ENCODE measurements at places on chromosomes 3 and 15.

DNA sequence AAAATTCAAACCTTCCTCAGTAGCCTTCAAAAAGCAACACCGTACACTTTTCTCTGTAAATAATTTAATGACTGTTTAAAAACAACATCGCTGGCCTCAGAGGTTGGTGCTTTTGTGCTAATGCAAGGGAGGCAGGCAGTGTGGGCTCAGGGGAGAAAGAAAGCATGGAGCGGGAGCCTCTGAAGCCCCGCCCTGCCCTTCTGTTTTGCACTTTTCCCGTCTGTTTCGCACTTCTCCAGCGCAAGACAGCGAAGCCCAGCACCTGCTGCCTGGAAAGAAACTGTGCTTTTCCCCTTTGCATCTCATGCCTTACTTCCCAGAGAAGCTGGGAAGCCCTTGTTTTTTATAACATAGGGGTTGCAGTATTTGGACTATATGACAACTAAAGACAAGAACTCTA, 23.1 kb downstream of the TRPM1 start:
- DNase-seq = no peak

GRCh38 chr3:47227678-47228077, 54.9 kb downstream of the KIF9 start:
- no peak for DNase-seq

- DNase-seq = no peak
Measured at GRCh38 chr3:70647094-70647493, 334.7 kb upstream of the MDFIC2 start.

DNA sequence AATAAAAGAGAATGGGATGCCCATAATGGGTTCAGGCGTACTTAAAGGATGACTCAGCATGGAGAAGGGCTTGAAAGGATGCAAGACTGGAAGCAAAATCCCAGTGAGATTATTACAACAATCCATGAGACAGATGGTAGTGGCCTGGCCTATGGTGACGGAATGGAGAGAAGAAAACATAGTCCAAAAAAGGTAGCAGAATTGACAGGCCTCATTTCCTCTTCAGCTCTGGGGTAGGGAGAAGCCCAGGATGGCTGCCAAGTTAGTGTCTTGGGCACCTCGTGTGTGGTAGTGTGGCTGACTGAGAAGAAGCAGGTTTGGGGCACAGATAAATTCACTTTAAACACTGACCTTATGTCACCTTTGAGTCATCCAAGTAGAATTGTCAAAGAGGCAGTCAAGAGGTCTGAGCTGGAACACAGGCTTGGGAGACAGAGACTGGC, 18.1 kb downstream of the MB21D2 start:
- DNase-seq = peak; percentile 37

- DNase-seq = no peak
Measured at GRCh38 chr3:172751175-172751704, 714 bp downstream of the ECT2 start.

DNA sequence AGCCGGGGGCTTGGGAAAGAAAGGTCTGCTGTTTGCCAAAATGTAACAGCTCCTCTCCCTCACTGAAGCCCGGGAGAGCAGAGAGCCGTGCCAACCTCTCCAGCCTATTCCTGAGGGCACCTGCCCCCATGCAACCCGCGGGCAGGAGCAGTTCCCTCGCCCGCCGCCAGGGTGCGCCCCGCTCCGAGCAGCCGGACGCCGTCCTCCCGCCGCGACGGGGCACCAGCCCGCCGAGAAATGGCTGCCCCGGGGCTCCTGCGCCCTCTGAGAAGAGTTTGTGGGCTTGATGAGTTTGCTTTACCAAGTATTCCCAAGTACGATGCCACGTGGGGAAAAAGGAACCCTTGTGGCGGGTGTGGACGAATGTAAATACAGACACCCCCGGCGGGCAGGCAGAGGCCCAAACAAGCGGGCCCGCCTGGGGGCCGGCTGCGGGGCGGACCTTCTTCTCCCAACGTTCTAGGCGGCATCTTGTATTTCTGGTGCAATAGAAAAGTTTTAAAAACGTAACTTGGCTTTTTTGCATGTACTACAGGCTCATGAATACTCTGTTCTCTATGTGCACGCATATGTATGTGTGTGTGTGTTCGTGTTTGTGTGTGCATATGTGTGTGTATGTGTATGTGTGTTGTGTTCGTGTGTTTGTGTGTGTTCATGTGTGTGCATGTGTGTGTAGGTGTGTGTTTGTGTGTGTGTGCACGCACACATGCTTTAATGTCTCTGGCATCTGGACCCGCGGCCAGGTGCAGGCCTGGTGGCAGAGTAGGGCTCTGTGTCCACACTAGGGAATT, 162.9 kb downstream of the CHSY1 start:
- DNase-seq = peak; percentile 84

- DNase-seq = peak; percentile 36
Measured at GRCh38 chr3:143084856-143085731, 34.5 kb upstream of the CHST2 start.

DNA sequence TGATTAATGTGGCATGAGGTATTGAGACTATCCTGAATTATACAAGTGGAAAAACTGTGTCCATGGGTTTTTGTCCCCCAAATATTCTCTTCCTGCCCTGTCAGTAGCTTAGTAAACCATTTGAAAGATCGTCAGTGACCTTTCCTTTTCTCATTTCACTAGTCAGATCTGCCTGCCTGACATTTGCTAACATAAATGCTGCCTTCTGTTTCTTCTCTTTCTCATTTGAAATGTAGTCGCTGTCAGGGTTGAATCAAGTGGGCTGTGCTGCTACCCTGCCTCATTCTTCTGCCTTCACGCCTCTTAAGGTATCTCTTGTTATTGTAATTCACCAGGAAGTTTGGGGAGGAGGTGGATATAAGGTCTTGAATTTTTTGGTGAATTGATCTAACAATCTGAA, 67.5 kb downstream of the LRCH3 start:
- DNase-seq = no peak

DNA sequence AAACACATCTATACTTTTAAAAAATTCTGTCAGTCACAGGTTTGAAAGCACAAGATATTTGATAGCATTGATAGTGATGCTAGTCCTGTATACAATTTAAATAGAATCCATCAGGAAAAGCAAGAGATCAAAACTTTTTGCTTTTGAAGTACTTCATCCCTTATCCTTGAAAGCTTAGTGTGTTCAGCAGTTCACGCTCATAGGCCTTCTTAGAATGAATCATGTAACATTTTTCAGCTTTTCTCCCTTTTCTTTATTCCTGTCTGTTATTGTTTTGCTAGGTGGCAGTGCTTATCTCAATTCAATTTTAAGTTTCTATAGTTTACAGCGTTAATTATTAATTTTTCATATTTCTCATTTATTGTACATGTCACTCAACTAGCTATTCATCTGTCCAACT, 69.1 kb downstream of the FGF7 start:
- DNase-seq = no peak

GRCh38 chr3:90055666-90056065, 948.2 kb downstream of the EPHA3 start:
- no peak for DNase-seq

DNA sequence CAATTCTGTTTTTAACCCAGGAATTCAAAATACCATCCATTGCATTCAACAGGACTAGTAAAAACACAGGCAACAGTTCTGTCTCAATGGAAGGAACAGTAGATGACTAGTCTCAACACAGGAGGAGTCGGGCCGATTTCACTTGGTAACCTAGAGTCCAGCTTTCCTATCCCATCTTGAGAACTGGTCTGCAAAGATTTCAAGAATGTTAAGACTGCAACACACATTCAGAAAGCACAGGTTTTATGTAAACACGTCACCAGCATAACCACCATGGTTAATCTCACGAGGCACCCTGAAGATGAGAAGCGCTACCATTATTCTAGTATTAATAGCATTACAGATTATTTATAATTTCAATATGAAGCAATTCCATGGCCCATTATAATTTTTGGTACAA, 22.0 kb downstream of the UQCC5 start:
- no peak for DNase-seq

- DNase-seq = no peak
Measured at GRCh38 chr3:153462545-153462944, 300.5 kb downstream of the RAP2B start.

DNA sequence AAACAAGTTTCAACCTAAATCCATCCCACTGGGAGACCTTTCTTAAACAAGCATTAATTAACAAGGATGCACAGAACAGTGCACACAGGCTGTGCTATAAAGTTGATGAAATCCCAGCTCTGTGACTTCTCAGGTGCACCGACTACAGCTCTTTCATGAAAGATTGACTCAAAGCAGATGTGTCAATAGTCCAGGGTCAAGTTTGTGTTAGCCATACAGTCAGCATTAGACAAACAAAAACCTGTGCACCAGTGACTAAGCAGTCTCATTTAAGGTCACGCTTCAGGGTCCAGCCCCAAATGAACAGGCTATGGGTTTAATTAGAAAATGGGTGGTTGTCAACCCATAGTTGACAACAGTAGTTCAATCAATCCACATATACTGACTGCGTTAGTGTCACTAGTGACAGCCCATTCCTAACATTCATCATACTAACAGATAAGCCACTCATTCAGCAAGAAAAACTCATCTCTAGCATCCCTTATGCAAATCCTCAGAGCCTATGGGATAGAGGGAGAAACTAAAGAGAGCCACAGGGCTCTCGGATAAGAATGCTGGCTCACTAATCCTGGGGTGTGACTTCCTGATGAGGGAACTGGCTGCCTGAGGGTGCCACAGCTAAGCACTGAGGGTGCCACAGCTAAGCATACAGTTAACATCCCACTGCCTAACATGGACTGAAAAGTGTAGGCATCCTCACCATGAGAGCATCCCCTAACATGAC, 84.1 kb downstream of the WNT5A start:
- DNase-seq = no peak

GRCh38 chr3:76820481-76820880, 219.4 kb upstream of the ROBO2 start:
- DNase-seq = no peak

- no peak for DNase-seq
Measured at GRCh38 chr3:43506644-43507043, 115.2 kb downstream of the ANO10 start.

DNA sequence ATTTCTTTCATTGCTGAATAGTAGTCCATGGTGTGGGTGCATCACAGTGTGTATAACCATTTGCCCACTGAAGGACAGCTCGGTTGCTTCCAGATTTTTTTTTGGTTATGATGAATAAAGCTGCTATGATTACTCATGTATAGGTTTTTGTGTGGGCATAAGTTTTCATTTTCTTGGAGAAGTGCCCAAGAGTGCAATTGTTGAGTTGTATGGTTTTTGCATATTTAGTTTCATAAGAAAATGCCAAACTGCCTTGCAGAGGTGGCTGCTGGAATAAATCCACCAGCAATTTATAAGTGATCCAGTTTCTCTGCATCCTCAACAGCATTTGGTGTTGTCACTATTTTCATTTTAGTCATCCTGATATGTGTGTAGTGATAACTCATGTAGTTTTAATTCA, 8.4 kb upstream of the SPESP1 start:
- no peak for DNase-seq

DNA sequence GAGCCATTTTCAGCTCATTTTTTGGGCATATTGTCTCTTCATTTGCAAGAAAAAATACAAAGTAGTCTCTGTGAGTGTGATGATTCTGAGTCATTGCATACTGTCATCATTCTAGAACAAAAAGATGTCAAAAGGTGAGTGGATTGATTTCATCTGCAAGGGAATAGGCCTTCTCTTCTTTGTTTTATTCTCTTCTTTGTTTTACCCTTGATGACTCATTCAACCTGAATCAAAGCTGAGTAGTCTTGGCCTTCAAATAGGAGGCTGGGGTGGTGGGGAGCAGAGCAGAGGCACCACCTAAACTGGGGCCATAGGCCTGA, 25.4 kb downstream of the CYP19A1 start:
- DNase-seq = no peak

- DNase-seq = no peak
Measured at GRCh38 chr3:21894459-21895340, 143.7 kb upstream of the ZNF385D start.

GRCh38 chr15:100109486-100110035, 232.2 kb downstream of the ADAMTS17 start:
- DNase-seq = no peak

Measured in activated CD4-positive, alpha-beta memory T cell treated with anti-CD3 and anti-CD28 coated beads for 36 hours (primary cell).